CD8-positive, alpha-beta memory T cell (primary cell): ENCODE measurements at places on chromosomes 6 and 20.

- no peak for DNase-seq
Observed at GRCh38 chr20:43798291-43799149, 71.7 kb upstream of the GTSF1L start.

DNA sequence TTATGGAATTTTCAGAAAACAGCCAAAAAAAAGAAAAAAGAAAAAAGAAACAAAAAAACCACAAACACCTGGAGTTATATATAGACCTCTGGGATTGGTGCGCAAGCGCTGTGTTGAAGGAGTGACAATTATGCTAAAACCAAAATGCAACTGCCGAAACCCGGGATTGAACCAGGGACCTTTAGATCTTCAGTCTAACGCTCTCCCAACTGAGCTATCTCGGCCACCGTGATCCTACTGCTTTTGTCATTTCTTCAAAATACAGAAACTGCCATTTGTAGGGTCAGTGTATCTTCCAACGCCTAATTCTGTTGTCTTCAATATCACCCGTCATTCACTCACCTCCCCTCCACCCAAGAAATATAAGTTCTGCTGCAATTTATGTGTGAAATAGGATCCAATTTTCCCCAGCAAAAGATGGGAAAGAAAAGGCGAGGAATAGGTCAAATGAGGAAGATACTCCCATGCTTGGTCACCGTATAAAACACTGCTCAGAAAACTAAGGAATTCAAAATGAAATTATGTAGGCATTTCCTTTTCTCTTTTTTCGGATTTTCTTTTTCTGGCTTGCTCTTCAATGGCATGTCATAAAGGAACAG, 116.0 kb downstream of the TRIM27 start:
- no peak for DNase-seq

GRCh38 chr6:126204126-126204525, 135.8 kb upstream of the CENPW start:
- no peak for DNase-seq

DNA sequence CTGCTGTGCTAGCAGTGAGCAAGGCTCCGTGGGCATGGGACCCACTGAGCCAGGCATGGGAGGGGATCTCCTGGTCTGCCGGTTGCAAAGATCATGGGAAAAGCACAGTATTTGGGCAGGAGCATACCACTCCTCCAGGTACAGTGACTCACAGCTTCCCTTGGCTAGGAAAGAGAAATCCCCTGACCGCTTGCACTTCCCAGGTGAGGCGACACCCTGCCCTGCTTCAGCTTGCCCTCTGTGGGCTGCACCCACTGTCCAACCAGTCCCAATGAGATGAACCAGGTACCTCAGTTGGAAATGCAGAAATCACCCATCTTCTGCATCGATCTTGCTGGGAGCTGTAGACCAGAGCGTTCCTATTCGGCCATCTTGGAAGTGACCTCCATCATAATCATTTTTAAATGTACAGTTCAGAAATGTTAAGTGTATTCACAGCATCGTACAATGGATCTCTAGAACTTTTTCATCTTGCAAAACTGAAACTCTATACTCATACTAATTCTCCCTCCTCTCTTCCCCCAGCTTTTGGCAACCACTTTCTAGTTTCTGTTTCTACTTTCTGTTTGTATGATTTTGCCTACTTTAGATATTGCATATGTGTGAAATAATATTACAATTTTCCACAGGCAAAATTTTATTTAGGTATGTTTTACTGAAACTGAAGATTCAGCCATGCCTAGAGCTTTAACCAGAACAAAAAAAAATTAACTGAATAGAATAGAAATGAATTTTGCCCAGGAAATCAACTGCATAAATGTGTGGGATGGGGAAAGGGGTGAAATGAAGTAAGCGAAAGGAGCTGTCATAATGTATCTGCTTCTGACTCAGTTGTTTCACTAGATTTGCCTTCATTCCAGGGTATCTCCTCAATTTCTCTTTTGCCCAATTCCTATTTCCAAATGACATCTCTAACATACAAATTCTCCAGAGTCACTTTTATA, 100.0 kb downstream of the RWDD2A start:
- no peak for DNase-seq

GRCh38 chr20:19620446-19620845, 137.6 kb upstream of the RIN2 start:
- no peak for DNase-seq

GRCh38 chr6:830667-831327, 137.9 kb upstream of the EXOC2 start:
- no peak for DNase-seq

DNA sequence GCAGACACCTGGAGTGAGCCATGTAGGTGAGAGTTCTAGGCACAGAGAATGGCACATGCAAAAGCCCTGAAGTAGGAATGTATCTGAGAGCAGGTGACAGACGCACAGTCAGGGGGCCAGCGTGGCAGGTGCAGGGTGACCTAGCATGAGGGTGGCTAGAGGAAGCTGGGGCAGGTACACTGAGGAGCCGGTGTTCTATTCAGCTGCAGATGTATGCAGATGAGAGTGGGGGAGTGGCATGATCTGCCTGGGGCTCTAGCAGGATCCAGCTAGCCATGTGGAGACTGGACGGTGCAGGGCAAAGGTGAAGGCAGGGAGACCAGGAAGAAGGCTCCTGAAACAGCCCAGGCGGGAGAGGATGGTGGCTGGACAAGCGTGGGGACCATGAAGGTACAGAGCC, 10.7 kb downstream of the PEDS1 start:
- no peak for DNase-seq

DNA sequence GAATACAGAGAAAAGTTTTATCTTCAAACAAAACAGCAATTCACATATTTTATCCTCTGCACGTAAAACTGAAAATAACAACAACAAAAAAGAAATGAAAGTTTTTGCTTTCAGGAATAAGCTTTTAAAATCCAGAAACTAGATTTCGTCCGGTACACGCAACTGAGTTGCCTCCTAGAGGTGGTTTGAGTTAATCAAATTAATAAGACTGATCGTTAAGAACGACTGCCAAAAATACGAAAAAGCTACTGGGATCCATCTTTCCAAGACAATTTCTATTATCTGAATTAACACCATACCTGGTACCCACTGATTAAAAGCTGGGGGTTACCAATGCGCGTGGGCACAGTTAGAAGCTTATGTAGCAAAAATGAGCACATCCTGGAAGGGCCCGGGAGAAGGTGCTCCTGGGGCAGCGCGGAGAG, 669 bp downstream of the PDCD2 start:
- no peak for DNase-seq

GRCh38 chr6:115064680-115065079, 721.9 kb upstream of the HS3ST5 start:
- DNase-seq: no peak

- no peak for DNase-seq
Observed at GRCh38 chr6:65787787-65788186, 80.8 kb upstream of the EYS start.

DNA sequence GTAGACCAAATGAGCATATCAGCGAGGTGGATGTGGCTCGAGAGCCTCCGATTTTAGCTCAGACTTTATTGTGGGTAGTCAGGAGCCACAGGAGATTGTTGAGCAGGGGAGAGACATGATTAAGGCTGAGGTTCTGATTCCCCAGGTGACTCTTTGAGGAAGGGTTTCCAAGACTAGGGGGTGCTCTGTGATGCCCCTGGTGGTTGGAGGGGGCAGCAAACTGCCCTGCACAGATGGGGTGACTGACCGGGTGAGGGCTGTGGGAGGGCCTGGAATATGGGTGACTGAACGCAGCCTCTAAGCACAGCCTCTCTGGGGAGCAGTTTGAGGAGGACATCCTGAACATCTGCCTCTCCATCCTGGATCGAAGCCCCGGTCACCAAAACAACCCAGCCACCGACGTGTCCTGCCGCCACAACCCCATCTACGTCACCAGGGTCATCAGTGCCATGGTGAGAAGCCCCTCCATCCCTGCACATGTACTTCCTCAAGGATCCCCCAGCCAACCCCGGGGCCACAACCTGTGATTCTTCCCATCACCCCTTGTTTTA, 17.0 kb downstream of the TGM6 start:
- DNase-seq: no peak

GRCh38 chr20:61810066-61810737, 255.5 kb downstream of the TAF4 start:
- no peak for DNase-seq

GRCh38 chr6:18161431-18161830, 6.2 kb downstream of the KDM1B start:
- DNase-seq: no peak

DNA sequence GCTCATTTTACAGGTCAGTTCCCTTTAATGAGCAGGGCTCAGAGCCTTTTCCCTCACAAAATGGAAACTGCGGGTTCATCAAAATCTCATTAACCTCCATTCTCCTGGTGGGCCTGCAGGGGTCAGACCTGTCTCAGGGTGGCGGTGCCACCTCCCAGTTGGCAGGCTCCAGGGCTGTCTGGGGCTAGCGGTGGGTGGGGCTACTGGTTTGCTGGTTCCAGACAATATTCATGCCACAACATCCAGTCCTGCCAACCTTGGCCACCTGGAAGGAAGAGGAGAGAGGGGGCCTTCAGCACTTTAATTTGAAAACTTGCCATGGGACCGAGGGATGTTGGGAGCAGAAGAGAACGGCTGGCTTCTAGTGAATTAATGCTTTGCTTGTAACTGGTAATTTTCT, 41.9 kb upstream of the CTNNBL1 start:
- DNase-seq: no peak

DNA sequence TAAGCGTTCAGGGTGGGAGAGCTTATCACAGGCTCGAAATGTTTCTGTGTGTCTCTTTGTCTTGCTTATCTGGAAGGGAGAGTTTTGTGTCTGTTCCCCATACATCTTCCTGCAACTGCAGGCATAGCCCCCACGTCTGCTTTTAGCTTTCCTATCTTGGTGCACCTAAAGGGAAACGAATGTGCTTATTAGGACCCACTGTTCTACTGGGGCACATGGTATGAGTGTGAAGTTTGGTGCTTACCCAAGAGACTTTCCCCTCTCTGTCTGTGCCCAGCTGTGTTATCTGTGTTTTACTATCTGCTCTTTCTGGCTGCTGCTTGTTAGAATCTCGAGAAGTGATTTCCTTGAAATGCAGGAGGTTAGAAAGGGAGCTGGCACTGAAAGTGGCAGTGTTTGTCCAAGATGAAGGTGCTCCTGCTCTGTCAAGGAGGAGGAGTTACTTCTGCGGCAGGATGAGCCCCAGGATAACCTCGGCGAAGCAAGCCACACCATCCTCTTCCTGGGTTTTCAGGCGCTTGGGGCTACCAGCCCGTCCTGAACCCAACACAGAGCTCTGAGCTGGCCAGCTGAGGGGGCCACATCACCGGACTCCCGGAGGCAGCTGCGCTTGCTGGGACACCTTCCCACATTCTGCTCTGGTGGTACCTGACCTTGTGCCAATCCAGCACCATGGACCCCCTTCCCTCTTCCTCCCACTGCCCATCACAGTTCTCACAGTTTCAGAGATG, 23.4 kb downstream of the DYNLT1 start:
- no peak for DNase-seq

DNA sequence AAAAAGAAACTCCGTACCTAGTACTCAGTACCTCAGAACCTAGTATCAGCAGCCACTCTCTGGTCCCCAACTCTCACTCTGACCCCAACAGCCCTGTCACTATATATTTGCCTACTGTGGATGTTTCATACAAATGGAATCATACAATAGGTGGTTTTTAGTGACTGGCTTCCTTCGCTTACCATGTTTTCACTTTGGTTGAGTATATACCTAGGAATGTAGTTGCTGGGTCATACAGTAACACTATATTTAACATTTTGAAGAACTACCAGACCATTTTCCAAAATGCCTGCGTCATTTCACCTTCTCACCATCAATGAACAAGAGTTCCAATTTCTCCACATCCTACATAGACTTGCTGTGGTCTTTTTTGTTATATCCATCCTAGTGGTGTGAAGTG, 283.2 kb downstream of the GMDS start:
- DNase-seq: no peak

DNA sequence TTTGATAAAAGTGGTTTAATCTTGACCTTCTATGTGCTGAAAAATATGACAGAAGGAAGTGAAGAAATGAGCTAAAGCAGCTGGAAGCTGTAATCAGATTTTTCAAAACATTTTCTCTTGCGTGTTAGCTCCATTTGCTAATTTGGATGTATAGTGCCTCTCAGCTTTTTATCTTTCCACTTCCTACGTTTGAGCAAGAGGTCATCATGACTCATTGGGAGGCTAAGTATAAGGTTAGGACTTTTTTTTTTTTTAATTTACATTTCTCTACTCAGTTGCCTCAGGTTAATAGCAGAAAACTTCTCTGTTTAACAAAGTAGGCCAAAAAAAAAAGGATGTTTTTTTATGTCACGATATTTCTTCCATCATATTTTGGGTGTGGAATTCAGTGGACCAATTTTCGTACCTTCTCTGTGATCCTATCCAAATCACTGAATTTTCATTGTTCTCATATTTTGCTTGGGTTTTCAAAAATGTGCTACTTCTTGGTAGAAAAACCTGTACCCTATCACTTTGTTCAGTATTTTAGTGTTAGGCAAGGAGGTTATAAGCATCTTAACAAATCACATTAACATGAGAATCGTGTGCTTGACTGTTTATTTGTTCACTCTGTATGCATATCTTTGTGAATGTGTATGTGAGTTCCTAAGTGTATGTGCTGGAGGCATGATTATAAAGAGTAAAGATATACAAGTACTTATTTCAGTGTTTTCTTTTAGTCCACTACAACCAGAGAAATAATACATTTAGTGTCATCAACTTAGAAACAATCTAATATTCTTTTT, 1028.3 kb upstream of the EYS start:
- no peak for DNase-seq

- no peak for DNase-seq
Observed at GRCh38 chr20:48025661-48026060, 240.4 kb upstream of the SULF2 start.

DNA sequence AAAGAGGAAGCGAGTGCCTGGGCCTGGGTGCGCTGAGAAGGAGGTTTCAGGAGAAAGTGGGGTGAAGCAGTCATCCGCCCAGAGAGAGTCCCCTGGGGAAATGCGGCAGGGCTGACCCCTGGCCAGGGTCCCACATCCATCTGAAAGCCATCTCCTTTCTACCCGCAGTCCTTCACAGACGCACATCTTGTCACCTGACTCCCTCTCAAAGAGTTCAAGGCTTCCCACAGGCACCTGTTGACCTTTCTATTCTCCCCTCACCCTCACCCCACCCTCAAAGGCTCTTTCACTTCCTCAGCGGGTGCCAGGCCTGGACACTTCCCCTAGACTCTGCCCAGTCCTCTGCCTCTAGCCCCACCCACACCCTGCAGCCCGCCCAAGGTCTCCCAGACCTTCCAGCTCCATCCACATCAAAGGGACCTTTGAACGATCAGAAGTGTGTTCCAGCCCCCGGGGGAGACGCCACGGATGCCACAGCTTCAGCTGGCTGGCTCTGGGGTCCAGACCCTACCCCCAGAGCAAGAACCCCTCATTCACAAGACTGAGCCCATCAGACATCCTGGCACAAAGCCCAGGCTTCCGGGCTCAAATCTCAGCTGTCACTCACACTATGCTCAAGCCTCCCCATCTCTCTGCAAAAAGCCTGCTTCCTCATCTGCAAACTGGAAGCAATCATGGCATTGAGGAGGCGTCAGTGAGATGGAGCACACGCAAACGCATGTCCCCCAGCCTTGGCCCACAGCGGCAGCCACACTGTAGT, 2.1 kb downstream of the CTSZ start:
- peak; percentile 54 for DNase-seq

- DNase-seq: no peak
Observed at GRCh38 chr6:88494401-88495140, 328.4 kb upstream of the CNR1 start.

GRCh38 chr6:145538989-145539388, 196.3 kb downstream of the EPM2A start:
- no peak for DNase-seq

GRCh38 chr6:164378330-164378729, 931.1 kb downstream of the C6orf118 start:
- DNase-seq: no peak
